ENCODE measurements at places on chromosomes 11 and 22. TPM values are rescaled to one million over a fixed set of nuclear protein-coding genes. Genes with fewer than 3 reads are reported as not detected.

DNA sequence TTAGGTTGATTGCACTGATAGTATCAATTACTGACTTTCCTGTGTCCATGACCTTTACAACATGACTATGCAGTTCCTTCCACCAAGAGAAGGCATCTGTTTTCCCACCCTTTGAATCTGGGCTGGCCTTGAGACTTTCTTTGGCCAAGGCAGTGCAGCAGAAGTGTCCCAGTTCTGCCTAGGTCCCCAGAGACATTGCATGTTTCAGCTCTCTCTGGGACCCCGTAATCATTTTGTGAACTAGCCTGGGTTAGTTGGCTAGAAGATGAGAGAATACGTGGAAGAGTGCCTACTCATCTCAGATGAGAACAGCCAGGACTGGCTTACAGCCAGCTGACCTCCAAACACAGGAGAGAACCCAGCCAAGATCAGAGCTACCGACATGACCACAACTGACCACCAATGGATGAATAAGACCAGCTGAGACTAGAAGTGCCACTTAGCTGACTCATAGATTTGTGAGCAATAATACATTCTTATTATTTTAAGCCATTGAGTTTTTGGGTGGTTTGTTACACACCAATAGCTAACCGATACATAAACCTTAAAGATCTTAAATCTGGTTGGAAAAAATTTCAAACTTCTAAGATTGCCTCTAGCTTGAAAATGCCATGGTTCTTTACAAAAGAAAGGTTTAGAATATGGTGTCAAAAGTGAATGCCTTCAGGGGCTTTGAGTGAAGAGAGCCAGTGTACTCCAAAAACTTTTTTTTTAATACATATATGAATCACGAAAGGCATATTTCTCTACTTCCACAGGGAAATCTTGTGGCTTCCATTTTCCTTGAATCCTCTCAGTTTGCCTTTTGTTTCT lies 145.2 kb downstream of the FBXO7 start:
- no peak for DNase-seq
- H3K4me3 ChIP-seq: no peak overlapping the region

DNA sequence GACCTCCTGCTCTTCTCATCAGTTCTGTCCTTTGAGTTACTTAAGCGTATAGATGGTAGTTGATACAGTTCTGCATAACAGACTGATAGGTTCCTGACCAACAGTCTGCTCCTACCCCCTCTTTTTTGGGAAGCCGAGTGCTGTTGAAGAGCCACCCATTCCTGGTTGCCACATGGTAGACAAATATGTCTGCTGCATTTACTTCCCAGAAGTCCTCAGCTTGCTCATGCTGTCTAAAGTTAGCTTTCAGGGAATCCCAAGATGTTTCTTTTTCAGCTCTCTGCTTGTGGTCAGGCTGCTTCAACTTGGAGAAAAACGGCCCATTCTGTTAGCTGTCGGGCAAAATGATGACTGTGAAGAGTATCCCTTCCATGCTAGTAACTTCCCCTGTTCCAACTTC lies 48.7 kb downstream of the C22orf31 start:
- H3K4me3 ChIP-seq: no peak overlapping the region
- peaks cover under 1% of the 10 kb centered on the region for H3K36me3 ChIP-seq
- H3K27ac ChIP-seq: no peak overlapping the region

DNA sequence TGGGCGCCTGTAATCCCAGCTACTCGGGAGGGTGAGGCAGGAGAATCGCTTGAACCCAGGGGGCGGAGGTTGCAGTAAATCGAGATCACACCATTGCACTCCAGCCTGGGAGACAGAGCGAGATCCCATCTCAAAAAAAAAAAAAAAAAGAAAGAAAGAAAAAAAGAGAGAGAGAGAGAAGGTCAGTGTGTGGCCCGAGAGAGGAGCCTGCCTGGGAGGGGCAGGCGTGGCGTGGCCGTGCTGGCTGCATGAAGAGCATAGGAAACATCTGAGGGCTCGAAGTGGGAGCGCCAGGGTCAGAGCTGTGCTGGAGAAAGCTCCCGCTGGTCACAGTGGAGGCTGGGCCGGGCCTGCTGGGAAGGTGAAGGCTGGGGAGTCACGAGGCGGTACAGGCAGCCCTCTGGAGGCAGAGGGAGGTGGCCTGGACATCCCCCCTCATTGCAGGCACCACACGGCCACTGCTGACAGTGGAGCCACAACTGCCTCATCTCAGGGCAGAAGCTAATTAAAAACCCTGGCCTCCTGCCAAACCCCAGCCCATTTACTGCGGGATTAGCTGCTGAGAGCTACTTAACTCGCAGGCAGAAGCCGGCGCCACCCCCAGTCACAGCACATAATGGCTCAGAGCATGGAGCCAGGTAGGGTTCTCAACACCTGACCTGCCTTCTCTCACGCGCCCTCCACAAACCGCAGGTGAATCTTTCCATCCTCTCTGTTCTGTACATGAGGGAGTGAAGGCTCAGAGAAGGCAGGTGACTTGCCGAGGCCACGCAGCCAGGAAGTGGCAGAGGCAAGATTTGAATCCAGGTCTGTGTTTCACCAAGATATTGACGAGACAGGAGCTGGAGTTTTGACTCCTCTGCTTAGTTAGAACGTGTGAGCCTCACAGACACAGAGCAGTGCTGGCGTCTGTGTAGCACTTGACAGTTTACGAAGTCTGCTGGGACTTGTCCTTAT lies 32.6 kb downstream of the NFAM1 start:
- no peaks in the 10 kb centered on the region for H3K36me3 ChIP-seq
- no peaks in the 10 kb centered on the region for H3K27me3 ChIP-seq
- no peak overlapping the region for H3K4me3 ChIP-seq
- DNase-seq: peak; percentile 16

DNA sequence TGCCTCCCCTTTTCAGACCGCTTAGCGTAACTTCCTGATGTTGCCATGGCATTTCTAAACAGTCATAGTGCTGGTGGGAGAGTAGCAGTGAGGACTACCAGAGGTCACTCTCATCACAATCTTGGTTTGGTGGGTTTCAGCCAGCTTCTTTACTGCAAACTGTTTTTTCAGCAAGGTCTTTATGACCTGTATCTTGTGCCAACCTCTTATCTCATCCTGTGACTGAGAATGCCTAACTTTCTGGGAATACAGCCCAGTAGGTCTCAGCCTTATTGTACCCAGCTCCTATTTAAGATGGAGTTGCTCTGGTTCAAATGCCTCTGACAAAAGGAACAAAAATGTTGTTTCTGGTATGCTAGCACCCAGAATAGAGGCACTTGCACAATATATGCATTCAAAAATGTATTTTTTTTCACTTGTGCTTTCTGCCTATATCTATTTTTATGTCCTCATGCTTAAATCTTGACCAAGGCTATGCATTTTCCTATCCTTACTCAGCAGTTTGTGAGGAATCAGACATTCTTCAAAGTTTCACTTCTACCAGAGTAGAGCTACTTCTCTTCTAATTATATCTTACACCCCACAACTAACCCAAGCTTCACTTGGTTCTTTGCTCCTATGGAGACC lies 16.1 kb upstream of the OR51M1 start:
- no peak for DNase-seq
- H3K4me1 ChIP-seq: no peaks in the 10 kb centered on the region
- H3K27me3 ChIP-seq: peaks cover 15% of the 10 kb centered on the region
- no peak overlapping the region for H3K4me3 ChIP-seq
- H3K36me3 ChIP-seq: no peaks in the 10 kb centered on the region

GRCh38 chr11:79661373-79661772 lies 220.5 kb upstream of the TENM4 start:
- DNase-seq: no peak
- no peaks in the 10 kb centered on the region for H3K36me3 ChIP-seq
- no peak overlapping the region for H3K27ac ChIP-seq
- H3K27me3 ChIP-seq: no peaks in the 10 kb centered on the region
- H3K4me1 ChIP-seq: no peaks in the 10 kb centered on the region

DNA sequence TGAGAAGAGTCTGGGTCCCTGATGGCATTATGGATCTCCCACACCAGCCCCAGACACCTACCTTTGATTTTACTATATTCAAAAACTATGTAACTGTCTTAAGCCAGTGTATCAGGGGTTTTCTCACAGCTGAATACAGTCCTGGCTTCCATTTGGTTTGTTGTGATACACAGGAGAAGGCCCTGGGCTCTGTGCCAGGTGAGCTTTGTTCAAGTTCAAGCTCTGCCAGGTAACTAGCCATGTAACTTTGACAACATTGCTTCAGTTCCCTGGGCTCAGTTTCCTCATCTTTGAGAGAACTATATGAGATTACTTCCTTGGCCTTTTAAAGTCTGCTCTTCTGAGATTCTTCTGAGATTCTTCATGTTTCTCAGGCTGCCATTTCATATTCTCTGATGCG lies 327.5 kb upstream of the TENM4 start:
- no peaks in the 10 kb centered on the region for H3K4me1 ChIP-seq
- H3K4me3 ChIP-seq: no peak overlapping the region
- DNase-seq: no peak
- H3K27me3 ChIP-seq: no peaks in the 10 kb centered on the region
- H3K36me3 ChIP-seq: no peaks in the 10 kb centered on the region

The IFITM10 gene
- total RNA-seq: 0.31 TPM

- no peaks in the 10 kb centered on the region for H3K36me3 ChIP-seq
- no peak for DNase-seq
- no peaks in the 10 kb centered on the region for H3K4me1 ChIP-seq
- H3K27me3 ChIP-seq: no peaks in the 10 kb centered on the region
- H3K4me3 ChIP-seq: no peak overlapping the region
Observed at GRCh38 chr22:44648821-44649565, 53.0 kb upstream of the PRR5 start.

- peaks cover 22% of the 10 kb centered on the region for H3K4me1 ChIP-seq
- no peak overlapping the region for H3K4me3 ChIP-seq
- no peak for DNase-seq
- no peak overlapping the region for H3K27ac ChIP-seq
- H3K27me3 ChIP-seq: no peaks in the 10 kb centered on the region
Observed at GRCh38 chr22:46573781-46574437, 36.5 kb upstream of the CELSR1 start.

DNA sequence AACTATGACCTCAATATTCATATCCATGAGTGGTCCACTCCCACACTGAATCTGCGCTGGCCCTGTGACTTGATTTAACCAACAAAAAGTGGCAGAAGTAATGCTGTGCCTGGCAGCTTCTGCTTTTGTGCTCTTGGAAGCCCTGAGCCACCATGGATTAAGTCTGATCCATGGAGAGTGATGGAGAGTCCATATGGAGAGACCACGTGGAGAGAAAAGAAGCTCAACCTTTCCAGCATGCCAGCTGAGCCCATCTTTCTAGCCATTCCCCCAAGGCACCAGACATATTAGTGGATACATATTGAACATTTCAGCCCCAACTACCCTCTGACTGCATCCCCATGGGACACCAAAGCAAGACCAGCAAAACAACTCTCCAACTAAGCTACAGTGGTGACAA lies 16.0 kb downstream of the LRRC55 start:
- H3K4me1 ChIP-seq: no peaks in the 10 kb centered on the region
- H3K27me3 ChIP-seq: peaks cover 5% of the 10 kb centered on the region
- H3K36me3 ChIP-seq: no peaks in the 10 kb centered on the region
- H3K27ac ChIP-seq: no peak overlapping the region
- DNase-seq: no peak
- H3K4me3 ChIP-seq: no peak overlapping the region

DNA sequence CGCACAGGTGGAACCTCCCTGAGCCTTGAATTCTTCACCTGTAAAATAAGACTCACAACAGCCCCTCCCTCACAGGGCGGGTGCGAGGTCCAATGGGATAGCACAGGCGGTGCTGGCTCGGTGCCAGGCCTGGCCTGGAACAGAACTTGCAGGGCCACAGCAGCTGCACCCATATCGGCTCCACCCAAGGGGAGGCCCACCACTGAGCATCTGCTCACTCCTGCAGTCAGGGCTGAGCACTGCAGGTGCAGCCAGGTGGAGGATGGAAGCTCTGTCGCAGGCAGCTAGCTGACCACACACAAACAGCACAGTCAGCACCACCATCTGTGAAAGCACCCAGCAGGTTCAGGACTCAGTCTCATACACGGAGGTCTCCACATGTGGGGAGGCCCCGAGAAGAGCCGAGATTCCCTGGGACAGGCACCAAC lies 19.6 kb downstream of the VPS37C start:
- no peak overlapping the region for H3K27ac ChIP-seq
- H3K4me3 ChIP-seq: no peak overlapping the region
- H3K27me3 ChIP-seq: no peaks in the 10 kb centered on the region
- no peak for DNase-seq

DNA sequence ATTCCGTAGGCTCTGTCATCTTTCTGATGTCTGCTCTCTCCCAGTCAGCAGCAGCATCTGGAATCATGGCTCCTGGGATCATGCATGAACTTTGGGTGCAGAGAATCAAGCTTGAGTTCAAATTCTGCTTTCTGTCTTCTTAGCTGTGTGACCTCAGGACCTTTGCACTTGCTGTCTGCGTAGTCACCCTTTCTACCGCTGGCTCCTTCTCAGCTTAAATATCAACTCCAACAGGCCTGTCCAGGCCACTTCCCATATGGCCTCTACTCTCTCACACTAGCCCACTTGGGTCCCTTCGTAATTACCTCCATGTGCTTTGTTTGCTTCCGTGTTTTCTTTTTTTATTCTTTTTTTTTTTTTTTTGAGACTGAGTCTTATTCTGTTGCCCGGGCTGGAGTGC lies 4.6 kb upstream of the GGA1 start:
- H3K4me3 ChIP-seq: no peak overlapping the region
- peaks cover 42% of the 10 kb centered on the region for H3K4me1 ChIP-seq
- no peaks in the 10 kb centered on the region for H3K27me3 ChIP-seq

DNA sequence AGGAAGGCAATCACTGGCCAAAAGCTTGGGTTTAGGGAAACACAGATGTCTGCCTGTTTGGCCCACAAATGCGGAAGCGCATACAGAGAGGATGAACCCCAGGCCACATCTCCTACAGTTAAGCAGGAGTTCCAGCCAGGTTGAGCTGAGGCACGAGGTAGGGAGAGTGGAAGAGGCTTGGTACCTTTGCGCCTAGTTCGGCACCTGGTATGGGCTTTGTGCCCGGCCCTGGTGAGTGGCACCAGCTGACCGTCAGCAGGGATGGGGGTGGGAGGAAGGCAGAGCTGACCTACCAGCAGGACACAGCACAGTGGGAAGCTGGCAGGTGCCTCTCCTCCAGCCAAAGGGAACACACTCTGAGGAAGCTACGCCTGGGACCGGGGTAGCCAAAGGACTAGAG lies 57.6 kb downstream of the KCNC1 start:
- H3K4me1 ChIP-seq: no peaks in the 10 kb centered on the region
- DNase-seq: no peak
- peaks cover 4% of the 10 kb centered on the region for H3K36me3 ChIP-seq
- no peak overlapping the region for H3K4me3 ChIP-seq
- no peaks in the 10 kb centered on the region for H3K27me3 ChIP-seq

DNA sequence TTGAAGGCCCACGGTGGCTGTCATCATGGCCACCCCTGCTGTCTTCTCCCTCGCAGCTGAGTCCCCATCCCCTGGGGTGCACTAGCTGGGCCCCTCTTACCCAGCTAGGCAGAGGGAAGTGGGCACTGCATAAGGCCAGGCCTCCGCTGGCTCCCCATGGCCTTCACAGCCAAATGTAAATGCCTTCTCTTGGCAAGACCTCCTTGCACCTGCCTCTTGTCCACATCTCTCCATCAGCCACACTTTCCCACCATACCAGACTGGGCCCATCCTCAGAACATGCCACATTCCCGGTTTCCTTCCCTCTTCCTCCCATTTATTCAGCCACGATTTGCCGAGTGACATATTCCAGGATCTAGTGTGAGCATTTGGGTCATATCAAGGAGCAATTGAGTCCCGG lies 49.7 kb downstream of the NECTIN1 start:
- H3K4me3 ChIP-seq: no peak overlapping the region
- no peak overlapping the region for H3K27ac ChIP-seq
- H3K36me3 ChIP-seq: peaks cover 3% of the 10 kb centered on the region
- no peak for DNase-seq
- no peaks in the 10 kb centered on the region for H3K27me3 ChIP-seq

GRCh38 chr11:121441521-121441920 lies 10.6 kb upstream of the SORL1 start:
- peaks cover 20% of the 10 kb centered on the region for H3K36me3 ChIP-seq
- H3K4me3 ChIP-seq: no peak overlapping the region
- no peak for DNase-seq
- no peak overlapping the region for H3K27ac ChIP-seq
